ENCODE measurements at places on chromosomes 6 and 20.

- no peak for DNase-seq
These were observed 101.2 kb downstream of the SLC35B3 start for GRCh38 chr6:8334113-8334512.

GRCh38 chr6:145003145-145003544 lies 718.0 kb downstream of the UTRN start:
- DNase-seq, result no peak

- no peak for DNase-seq
These were observed 166.3 kb upstream of the AFDN start for GRCh38 chr6:167660424-167660823.

GRCh38 chr6:101614774-101615173 lies 221.3 kb downstream of the GRIK2 start:
- no peak for DNase-seq
